Aortic smooth muscle cell (primary cell): ENCODE measurements at places on chromosomes 7 and 10. TPM values are rescaled to one million over a fixed set of nuclear protein-coding genes. Genes with fewer than 3 reads are reported as not detected.

CPA2 gene
- not detected in 2 replicates for total RNA-seq

GLUD1 gene
- 369 and 486 TPM in 2 replicates for total RNA-seq

ARF5 gene
- total RNA-seq, result 114 and 155 TPM in 2 replicates

C10orf90 gene
- total RNA-seq, result 0.06 and 0.13 TPM in 2 replicates

PPP2R2D gene
- total RNA-seq, result 28.8 and 36.2 TPM in 2 replicates

TMEM229A gene
- 0.13 and 0.37 TPM in 2 replicates for total RNA-seq

ARID5B gene
- total RNA-seq, result 48.4 and 95.3 TPM in 2 replicates

SEC31B gene
- total RNA-seq, result 2.5 and 2.7 TPM in 2 replicates

MAP3K8 gene
- total RNA-seq, result 8.5 and 25.1 TPM in 2 replicates

IGF2BP3 gene
- 17.6 and 17.9 TPM in 2 replicates for total RNA-seq

VWDE gene
- total RNA-seq, result not detected in 2 replicates

DGKB gene
- not detected in 2 replicates for total RNA-seq

TAS2R4 gene
- total RNA-seq, result 0.99 and 1.2 TPM in 2 replicates

CDC14C gene
- not detected in 2 replicates for total RNA-seq

CLCN1 gene
- total RNA-seq, result not detected in 2 replicates

RELN gene
- total RNA-seq, result 1.2 and 1.3 TPM in 2 replicates

TMEM196 gene
- total RNA-seq, result not detected in 2 replicates

EVX1 gene
- total RNA-seq, result not detected in 2 replicates

FLNC gene
- 104 and 110 TPM in 2 replicates for total RNA-seq

NPSR1 gene
- total RNA-seq, result not detected in 2 replicates

MYH16 gene
- not detected in 2 replicates for total RNA-seq

HSPA12A gene
- 2.0 and 5.9 TPM in 2 replicates for total RNA-seq

STEAP2 gene
- total RNA-seq, result 18.0 and 22.3 TPM in 2 replicates

ZNF425 gene
- total RNA-seq, result 2.8 TPM in 2 replicates

GRM8 gene
- total RNA-seq, result not detected in 2 replicates

FAM180A gene
- 69.9 and 78.5 TPM in 2 replicates for total RNA-seq

MOGAT3 gene
- total RNA-seq, result not detected in 2 replicates

SMARCD3 gene
- total RNA-seq, result 40.7 and 41.8 TPM in 2 replicates

NUTM2A gene
- 0.19 and 0.40 TPM in 2 replicates for total RNA-seq

NDUFB2 gene
- total RNA-seq, result 118 and 155 TPM in 2 replicates

PRKAR2B gene
- total RNA-seq, result 1.6 and 3.8 TPM in 2 replicates
